ENCODE measurements at places on chromosomes 6 and 20.

DNA sequence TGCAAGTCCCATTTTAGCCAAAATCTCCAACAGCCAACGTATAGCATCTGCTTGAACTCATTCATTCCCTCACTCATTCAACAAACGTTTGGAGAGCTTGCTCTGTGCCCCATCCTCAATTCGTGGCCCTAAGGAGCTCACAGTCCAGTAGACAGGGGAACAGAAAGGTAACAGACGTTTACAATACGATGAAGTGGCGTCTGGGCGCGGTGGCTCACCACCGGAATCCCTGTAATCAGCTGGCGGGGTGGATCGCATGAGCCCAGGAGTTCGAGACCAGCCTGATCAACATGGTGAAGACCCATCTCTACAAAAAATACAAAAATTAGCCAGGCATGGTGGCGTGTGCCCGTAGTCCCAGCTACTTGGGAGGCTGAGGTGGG lies 790 bp upstream of the E2F1 start:
- no peak for DNase-seq

DNA sequence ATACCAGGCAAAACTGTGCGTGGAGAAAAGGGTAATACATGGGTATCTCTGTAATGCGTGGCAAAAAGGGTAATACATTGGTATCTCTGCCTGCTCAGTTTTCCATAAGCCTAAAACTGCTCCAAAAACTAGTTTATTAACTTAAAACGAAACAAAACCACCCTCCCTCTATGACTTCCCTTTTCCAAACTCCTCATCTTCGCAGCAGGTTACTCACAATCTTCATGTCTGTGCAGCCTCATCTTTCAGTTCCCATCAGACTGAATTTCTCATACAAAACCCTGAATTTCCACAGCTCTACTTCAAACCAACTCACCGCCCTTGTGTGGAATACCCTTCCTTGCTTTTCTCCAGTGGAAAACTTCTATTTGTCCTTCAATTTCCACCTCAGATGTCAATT lies 199.4 kb downstream of the PHACTR1 start:
- no peak for DNase-seq

- DNase-seq, result no peak
Measured at GRCh38 chr20:37511610-37512275, 9.3 kb upstream of the NNAT start.

GRCh38 chr20:3407771-3408637 lies 535 bp upstream of the DNAAF9 start:
- peak; percentile 47 for DNase-seq

DNA sequence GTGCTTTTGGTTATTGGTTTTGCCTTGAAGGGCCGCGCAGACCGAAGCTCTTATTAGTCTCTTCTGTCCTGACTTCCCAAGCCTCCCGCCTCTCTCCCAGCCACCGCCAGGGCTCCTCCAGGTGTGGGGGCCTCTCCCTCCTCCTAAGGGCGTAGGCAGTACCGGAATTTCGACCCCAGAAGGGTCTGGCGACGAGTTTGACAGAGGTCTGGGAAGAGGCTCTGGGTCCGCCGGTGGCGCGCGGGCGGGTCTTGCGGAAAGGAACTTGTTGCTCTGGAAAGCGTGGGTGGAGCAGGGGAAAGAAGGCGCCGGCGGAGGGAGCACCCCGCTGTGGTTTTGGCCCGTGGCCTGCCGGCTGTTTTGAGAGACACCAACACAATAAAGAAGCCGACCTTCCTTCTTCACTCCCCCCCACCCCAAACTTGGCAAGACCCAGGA lies 1.8 kb downstream of the PCSK2 start:
- no peak for DNase-seq

DNA sequence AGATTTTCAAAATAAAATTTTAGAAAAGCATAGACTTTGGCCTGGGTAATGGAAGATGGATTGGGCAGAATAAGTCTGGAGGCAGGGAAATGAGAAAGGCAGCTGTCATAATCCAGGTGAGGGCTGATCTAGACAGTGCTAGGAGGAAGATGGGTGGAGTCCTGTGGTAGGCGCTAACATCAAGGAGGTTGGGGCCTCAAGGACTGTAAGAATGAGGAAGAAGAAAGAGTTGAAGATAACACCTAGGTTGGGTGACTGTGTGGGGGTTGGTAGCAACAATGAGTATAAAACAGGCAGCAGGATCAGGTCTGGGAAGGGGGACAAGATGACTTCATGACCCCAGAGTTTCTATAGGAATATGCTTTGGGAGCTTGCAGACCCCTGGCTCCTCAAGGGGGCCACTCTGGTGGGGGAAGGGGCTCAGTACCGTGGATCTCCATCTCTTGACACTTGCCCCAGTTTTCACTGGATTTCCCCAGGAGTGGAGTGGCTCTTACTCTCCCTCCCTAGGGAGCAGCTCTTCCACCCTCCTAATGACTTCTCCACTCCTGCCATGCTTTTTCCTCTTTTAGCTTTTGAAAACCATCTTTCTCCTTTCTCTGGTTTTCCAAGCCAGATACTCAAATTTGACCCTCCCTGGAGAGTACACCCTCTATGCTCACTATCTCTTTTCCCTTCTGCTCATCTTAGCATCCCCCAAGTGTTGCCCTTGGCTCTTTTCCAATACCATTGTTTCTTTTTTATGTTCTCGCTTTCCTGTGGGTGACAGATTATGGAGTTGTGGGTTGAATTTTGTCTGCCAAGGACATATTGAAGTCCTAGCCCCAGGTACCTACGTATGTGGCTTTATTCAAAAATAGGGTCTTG lies 14.8 kb downstream of the TRIM31 start:
- no peak for DNase-seq

GRCh38 chr6:20367743-20368485 lies 33.8 kb upstream of the E2F3 start:
- no peak for DNase-seq

GRCh38 chr6:132058975-132059374 lies 107.8 kb upstream of the CCN2 start:
- no peak for DNase-seq

DNA sequence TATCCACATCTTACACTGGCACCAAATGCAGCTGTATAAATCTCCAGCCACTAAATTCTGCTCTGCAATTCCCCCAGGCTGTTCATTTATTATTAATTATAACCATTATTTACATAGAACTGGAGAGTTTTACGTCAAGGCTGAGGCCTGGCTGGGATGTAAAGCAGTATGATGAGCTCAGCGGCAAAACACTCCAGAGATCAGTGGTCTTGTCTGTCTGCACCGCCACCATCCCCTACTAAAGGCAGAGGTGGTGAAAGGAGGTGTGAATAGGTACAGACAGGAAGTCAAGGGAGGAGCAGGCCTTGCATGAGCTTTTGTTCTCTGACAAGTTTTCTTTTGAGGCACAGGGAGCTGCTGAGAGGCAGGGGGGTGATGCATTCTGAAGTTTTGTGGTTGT lies 159.9 kb upstream of the PCSK2 start:
- no peak for DNase-seq

GRCh38 chr6:101980924-101981323 lies 587.4 kb downstream of the GRIK2 start:
- DNase-seq, result no peak

DNA sequence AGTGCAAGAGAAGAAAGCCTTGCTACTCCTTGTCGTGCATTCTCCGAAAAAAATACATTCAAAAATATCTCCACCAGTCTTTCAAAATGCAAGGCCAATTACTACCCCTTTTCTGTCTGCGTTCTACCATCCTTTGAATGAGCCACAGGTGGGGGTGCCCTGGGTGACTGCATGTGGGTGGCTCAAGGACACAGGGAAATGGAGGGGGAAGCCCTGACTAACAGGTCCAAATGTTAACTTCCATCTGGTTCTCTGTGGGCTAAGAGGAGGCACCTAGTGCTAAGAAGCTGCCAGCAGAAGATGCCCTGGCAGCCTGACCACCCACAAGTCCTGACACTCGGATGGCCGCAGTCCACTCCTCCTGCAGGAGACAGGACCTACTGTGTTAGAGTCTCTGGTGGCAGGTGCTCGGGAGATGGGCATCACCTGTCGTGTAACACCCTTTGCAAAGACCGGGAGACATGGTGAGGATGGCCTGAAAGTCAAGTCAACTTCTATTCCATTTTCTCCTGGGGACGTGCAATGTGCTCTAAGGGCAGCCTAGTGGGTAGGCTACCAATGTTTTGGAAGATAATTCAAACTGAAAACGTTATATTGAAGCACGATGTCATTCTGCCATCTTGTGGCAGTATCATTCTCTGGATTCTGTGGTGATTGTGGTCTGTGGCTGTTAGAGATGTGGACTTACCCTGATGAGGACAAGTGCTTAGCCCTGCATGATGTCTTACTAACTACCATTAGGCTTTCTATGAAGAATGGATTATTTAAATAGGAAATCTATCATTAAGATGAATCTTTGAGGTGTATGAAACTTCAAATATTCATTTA lies 27.4 kb upstream of the IGF2R start:
- DNase-seq, result peak; percentile 23

GRCh38 chr6:151904631-151905030 lies 97.1 kb downstream of the ESR1 start:
- no peak for DNase-seq

DNA sequence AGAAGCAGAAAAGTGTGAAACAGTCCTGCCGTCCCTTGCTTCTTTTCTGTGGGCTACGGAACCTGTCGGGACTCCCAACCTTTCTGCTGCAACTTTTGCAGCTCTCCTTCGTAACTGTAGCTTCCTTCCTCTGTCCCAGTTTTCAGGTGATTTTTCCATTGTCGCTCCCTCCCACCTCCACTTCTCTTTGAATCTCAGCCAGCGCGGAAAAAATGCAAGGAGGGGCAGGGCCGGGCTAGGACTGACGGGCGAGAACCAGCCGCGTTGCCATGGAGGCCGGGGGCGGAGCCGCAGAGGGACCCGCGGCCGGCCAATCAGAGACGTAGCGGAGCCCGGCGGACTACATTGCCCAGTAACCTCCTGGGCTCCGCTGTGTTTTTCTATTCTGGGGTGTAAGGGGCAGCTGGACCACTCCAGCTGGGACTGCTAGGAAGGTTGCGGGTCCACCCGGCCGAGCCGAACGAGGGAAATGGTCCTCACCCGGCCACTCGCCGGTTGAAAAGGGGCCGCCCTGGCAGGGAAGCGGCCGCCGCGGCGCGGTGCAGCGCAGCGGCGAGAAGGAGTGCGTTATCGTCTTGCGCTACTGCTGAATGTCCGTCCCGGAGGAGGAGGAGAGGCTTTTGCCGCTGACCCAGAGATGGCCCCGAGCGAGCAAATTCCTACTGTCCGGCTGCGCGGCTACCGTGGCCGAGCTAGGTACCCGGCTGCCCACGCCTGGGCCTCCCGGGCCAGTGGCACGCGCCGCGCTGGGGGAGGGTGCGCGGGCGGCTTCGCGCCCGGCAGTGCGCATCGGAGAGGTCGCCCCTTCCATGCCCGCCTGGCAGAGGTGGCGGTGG lies at the start of the genes CYP39A1 and SLC25A27:
Gene CYP39A1, minus strand, starts transcription at position 216 of the 836 bp plus-strand sequence. CDS start 236 bp downstream, outside the sequence.
Gene SLC25A27, plus strand, starts transcription at position 373 of the 836 bp plus-strand sequence. Its CDS starts 218 bp downstream, at position 591.
- DNase-seq, result peak; percentile 51

DNA sequence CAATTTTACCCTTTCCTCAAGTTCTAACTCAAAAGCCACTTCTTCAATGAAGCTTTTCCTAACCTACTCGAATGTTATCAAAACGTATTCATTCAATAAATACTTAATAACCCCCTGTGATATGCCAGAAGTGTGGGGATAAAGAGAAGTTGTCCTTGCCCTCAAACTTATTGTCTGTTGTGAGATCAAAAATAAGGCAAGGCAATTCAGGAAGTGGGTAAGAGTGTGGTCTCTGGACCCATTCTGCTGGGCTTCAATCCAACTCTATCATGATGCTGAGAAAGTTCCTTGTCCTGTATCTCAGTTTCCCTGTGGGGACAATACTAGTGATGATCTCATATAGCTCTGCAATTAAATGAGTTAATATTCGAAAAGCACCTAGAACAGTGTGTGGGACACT lies 92.8 kb downstream of the PRDM1 start:
- no peak for DNase-seq

DNA sequence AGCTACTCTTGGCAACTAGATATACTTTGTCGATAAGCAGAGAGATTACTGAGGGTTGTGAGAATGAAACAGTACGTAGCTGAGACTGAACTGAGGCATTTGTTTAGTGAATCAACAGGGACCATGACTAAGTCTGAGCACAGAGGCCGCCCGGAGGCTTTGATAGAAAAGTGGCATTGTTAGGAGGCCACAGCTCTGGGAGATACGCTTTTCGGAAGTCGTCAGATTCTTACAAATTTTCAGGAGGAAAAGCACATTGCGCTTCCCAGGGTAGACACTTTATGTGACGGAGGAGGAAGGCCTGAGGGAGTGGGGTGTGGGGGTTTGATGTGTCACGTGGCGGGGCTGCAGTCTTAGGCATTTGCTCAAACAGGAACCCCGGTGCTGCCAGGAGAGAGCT lies 69.4 kb downstream of the PSMG4 start:
- DNase-seq, result no peak

DNA sequence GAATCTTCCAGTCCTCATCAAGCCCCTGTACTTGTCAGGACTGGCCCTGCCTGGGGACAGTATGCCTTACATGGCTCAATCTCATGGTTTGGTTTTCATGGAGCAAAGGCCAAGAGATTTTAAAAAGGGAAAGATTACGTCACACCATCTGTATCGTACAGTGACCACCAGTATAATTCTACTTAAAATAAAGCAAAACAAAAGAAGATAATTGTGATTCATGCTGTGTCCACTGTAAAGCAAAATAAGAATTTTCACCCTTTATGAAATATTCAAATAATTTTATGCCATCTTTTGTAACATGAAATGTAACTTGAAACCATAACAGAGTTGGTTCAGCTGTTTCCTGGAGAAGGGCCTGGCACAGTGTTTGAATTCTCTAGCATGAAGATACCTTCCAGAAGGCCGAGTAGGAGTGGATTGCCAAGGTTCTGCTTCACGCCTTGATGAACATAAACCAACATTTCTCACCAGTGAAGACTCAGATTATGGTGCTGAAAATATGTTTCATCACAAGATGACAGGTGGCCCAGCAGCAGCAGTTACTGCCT lies 486.5 kb downstream of the RFPL4B start:
- DNase-seq, result no peak

- DNase-seq, result no peak
Measured at GRCh38 chr6:33050014-33050810, 23.2 kb downstream of the HLA-DPA1 start.

DNA sequence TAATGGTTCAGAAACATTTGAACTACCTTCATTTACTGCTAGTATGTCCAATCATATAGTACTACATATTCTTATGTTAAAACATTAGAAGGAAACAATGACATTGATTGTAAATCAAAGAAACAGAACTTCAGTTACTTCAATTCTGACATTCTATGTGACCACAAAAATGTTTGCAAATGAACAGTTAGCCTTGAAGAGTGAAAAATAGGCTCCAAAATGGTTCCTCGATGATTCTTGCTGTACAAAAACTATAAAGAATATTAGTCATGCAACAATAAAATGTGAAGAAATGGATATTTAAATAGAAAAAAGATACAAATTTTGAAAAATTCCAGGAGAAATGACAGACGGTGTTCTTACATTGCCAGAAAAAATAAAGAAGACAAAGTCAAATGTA lies 686.9 kb downstream of the BCKDHB start:
- DNase-seq, result no peak

- DNase-seq, result no peak
Measured at GRCh38 chr6:25487012-25487411, 165.0 kb upstream of the SCGN start.
